ENCODE measurements at places on chromosomes 3 and 15.

DNA sequence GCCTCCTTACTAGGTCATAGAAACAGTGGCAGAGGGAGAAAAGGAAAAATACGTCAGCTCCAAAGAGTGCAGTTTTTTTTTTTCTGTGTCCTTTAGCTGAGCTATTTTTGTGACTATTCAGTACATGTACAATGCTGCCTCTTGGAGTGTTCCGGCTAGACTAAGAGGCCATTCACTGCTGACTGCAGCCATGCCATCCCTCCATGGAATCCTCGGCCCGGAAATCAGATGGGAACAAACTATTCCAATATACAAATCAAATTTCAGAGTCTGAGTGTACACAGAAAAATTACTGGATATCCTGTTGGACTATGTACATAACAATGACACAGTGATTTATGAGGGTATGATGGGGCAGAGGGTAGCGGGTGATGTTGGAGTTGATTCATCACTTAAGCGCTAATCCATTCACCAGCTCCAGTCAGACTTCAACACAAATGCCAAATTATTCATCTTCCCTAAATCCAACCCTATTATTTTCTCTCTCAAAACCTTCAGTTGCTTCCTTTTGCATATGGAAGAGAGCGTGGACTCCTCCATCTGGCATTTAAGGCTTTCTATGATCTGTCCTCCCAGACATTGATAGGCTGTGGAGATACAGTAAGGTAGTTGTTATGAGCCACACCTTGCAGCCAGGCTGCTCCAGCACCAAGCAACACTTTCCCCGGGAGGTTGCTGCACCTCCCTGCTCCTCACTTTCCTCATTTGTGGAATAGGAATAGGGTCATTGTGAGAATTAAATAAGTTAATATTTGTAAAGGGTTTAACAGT lies 109.1 kb downstream of the LPP start:
- DNase-seq = no peak

DNA sequence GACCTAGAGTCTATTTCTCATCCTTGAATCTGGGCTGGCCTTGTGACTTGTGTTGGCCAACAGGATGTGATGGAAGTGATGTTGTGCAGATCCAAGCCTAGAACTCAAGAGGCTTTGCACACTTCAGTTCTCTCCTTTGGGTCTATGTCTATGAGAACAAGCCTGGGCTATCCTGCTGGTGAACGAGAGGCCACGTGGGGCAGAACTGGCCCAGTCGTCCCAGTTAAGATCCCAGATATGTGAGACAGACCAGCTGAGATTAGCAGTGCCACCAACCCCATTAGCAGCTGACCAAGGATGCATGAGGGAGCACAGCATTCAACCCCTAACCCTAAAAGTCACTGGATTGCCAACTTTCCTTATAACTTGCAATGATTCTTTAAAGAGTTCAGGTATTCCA lies 99.7 kb downstream of the CTNNB1 start:
- DNase-seq = no peak

GRCh38 chr3:37787153-37787867 lies 74.4 kb upstream of the CTDSPL start:
- no peak for DNase-seq

DNA sequence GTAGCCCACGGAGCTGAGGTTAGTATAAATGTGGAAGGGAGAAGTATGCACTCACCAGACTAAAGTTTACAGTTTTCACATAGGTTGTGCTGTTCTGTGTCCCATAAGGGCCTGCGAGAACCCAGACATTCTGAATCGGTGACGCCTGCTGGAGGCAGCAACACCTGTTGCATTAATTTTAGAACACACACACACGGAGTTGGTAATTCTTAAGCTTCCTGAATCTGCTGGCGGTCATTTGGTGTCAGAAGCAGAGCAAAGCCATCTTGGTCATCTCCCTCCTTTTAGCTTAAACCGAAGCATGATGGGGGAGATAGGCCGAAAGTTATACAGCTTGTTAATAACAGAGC lies 41.1 kb upstream of the AP3B2 start:
- no peak for DNase-seq

DNA sequence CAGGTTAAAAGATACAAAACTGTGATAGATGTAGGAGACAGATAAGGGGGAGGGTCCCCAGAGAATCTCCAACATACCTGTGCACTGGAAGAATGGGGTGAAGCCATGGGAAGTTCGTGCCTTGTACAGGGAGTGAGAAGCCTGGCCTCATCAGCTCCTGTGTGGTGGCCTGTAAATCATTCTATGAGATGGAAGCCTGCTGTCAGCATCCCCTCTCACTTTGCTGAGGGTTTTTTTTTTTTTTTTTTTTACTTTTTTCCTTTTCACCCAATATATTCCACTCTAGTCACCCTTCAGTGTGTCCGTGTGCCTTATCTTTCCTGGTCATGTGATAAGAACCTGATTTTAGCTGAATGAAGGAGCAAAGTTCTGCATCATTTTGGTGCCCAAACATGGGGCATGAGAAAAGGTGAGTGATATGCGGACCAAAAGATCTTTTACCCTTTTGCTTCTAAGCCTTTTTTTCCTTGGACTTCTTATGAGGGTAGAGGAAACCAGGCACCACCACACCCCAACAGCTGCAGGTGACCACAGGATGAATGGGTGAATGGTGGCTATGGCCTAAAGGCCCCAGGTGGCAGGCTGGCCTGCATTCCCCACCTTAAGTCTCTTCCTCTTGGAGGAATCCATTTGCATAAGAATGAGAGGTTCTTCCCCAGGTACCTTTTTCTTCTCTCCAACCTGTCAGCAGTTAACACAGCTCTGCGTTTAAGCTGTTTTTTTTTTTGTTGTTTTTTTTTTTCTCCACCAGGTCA lies 1345.0 kb downstream of the NSUN3 start:
- DNase-seq = no peak

GRCh38 chr3:33064929-33065328 lies 32.0 kb downstream of the GLB1 start:
- no peak for DNase-seq

DNA sequence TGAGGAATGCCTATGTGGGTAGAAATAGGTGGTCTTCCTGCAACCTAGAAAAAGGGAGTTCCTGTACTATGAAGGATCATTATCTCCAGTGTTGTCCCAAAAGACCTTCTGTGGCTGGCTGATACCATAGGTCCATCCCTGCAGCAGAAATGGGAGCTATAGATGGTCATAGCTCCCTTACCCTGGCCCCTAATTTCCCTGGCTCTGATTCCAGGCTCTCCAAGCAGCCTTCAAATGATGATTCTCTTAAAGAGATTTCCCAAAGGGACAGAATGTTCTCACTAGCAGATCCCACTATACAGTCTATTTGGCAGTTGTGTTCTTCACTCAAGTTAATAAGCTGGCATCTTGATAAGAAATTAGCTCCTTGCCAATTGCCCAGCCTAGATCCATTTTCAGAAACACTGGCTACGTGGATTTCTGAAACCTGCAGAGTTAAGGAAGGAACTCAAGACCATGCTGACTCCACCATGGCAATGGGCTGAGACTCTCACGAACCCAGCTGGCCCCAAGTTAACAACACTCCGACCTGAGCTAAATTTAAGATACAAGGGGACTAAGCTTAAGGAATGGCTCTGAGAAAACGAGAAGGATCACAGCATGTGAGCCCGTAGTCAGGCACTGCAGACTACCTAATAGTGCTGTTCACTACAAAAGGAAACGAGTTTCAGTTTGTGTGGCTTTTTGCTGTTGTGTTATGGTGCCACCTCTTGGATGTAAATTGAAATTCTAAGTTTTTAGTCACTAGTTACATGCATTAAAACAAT lies 11.4 kb downstream of the C15orf40 start:
- DNase-seq = no peak

DNA sequence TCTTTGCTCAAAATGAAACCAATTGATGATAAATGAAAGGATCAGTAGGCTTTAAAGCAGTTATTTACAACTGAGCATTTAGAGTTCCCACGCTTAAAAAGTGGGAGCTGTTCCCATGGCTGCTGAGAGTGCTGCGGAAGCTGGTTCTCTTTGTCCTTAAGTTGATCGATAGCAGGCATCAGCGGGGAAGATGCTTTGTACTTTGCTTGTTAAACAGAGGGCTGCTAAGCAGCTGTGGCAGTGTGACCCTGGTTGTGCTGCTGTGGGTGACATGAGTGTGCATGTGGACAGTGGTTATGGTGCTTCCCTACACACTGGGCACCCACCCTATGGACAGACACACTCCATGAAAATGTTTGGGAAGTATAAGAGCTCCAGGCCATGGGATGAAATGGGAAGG lies 96.3 kb downstream of the PTPRG start:
- no peak for DNase-seq

GRCh38 chr3:151909681-151910405 lies 36.4 kb downstream of the SUCNR1 start:
- no peak for DNase-seq

DNA sequence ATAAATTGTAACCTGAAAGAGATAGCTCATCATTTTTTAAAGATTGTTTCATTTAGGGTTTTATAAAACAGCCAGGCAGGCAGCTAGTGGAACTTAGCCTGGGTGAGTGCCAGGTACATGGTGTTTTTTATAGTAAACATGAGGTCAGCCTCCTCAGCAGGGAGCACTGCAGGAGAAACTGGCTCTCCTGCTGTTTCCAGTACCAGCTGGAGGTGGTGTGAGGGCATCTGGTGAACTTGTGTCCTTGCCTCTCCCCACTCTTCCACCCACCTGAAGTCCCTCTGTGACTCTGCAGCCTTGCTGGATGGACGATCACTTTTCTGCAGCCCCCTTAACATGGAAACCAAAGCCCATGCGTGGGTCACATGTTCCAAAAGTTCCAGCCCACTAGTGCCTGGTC lies 128.4 kb downstream of the FAM174B start:
- DNase-seq = peak; percentile 52

- no peak for DNase-seq
Observed at GRCh38 chr3:119481079-119481478, 12.3 kb downstream of the POGLUT1 start.

DNA sequence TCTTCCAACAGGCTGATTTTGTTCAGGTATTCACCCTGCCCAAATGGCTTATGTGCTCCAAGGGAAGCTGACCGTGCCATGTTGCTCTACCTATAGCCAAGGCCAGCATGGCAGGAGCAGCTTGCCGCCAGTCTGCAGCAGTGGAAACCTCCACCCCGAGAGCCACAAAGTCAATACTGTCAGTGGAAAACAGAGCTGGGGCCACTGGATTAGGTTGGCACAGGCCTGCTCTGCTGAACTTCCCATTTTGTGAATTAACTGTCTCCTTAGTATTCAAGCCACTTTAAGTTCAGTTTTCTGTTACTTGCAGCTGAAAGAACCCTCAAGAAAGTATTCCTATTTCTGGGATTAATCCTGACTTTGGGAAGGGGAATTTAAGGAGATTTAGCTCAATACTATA lies 63.8 kb upstream of the XCR1 start:
- no peak for DNase-seq

DNA sequence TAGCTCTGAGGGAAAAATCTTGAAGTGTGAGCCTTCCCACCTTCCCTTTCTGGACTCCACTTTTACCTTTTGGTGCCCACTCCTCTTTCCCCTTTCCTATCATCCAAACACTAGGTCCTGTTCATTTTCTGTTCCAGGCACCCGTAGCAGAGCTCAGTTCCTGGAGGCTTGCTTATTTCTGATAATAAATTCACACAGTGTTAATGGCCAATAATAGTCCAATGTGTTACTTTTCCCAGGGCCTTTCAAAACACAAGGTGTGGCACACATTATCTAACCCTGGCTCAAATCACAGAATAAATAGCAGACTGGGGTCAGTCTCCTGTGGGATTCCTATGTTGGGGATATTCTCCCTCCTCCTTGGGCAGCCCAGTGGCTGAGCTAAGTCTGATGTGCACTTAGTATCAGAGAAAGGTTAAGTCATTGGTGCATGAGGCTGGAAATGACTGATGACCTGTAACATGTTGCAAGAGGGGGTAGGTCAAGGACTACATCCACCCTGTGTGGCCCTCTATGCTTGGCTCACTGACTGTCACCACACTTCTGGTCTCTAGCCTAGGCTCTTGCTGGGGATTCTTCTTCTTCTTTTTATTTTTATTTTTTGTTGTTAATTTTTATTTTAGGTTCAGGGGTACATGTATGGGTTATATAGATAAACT lies 43.7 kb upstream of the ROPN1 start:
- no peak for DNase-seq

- no peak for DNase-seq
Observed at GRCh38 chr3:14047841-14048240, 76.8 kb downstream of the CHCHD4 start.

- no peak for DNase-seq
Observed at GRCh38 chr3:183439515-183439914, 11.1 kb upstream of the MCF2L2 start.

- no peak for DNase-seq
Observed at GRCh38 chr15:77181305-77182074, 110.6 kb upstream of the TSPAN3 start.

DNA sequence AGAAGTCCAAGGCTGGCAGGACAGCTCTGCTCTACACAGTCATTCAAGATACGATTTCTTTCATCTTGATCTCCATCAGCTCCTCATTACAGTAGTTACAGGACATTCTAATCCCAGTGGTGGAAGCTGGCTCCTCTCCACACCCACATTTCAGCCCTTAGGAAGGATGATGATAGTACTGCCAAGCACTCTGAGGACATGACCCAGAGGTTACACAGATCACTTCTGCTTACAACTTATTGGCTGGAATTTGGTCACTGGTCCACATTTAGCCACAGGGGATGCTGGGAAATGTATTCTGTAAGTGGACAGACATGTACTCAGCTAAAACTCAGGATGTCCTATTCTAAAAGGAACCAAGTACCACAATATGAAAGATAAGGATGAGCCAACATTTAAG lies 77.1 kb downstream of the IQCH start:
- DNase-seq = no peak

- DNase-seq = no peak
Observed at GRCh38 chr15:60913900-60914299, 315.2 kb downstream of the RORA start.

Measured in ureter (tissue), 1 donor.